CD4-positive, alpha-beta T cell treated with Interleukin-6 at 100 ng/mL for 8 hours (primary cell): ENCODE measurements at places on chromosomes 1 and 21.

- DNase-seq = no peak
These were observed 41.0 kb downstream of the NRIP1 start for GRCh38 chr21:15023776-15024175.

- DNase-seq = no peak
These were observed 143.1 kb downstream of the TGFBR3 start for GRCh38 chr1:91742848-91743292.

GRCh38 chr1:156727926-156728598 is at the start of gene METTL25B:
Gene METTL25B (plus strand): TSS chr1:156728469. CDS start chr1:156729105, 636 bp downstream.
- peak; percentile 56 for DNase-seq

GRCh38 chr21:28826569-28826968 is 166.1 kb downstream of the LTN1 start:
- no peak for DNase-seq

DNA sequence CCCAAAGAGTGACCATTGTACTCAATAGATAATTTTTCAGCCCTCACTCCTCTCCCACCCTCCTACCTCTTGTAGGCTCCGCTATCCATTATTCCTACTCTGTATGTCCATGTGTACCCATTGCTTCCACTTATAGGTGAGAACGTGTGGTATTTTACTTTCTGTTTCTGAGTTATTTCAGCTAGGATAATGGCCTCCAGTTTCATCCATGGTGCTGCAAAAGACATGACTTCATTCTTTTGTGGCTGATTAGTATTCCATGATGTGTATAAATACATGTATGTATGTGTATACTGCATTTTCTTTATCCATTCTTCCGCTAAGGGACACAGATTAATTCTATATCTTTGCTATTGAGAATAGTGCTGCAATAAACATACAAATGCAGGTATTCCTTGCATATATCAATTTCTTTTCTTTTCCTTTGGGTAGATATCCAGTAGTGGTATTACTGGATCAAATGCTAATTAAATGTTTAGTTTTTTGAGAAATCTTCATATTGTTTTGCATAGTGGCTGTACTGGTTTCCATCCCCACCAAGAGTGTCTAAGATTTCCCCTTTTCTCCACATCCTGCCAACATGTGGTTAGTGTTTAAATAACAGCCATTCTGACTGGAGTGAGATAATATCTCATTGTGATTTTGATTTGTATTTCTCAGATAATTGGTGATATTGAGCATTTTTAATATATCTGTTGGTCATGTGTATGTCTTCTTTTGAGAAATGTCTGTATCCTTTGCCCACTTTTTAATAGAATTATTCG is 4.9 kb downstream of the LY9 start:
- DNase-seq = peak; percentile 47

GRCh38 chr1:80113168-80114038 is 1106.9 kb upstream of the ADGRL4 start:
- no peak for DNase-seq

DNA sequence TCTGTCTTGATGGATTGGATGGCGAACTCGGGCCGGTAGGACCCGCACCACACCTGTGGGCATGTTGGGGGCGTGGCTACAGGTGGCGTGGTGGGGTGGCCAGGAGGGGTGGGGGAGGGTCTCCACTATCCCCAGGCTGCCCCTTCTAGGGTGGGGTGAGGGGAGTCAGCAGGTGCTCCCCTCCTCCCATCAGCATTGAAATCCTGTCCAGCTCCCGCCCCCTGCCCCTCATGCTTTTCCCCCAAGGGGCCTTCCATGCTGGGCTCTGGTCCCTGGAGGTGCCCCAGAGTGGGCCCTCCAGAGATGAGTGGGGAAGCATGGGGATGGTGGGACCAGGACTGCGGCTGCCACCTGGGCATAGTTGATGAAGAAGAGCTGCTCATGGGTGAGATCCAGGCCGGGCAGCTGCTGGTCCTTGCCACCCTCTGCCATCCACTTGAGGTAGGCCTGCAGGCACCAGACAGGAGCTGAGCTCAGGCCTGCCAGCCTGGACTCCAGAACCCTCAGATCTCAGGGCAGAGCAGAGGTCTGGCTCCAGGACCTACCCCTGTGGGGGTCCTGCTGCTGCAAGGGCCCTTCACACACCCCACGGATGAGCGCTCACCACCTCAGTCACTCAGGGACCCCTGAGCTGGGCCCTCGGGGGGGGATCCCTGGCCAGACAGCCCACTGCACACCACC is 5.1 kb downstream of the PRXL2B start:
- DNase-seq = no peak
